ENCODE measurements at places on chromosomes 4 and X.

GRCh38 chrX:16700734-16701133, 11.7 kb downstream of the CTPS2 start:
- no peak for DNase-seq

- no peak for DNase-seq
Measured at GRCh38 chr4:156237231-156237630, 283.6 kb upstream of the CTSO start.

GRCh38 chr4:121818215-121818614, 5.5 kb downstream of the CCNA2 start:
- DNase-seq = no peak

GRCh38 chr4:2390146-2390545, 28.3 kb downstream of the ZFYVE28 start:
- no peak for DNase-seq

Measured in stimulated activated CD8-positive, alpha-beta memory T cell treated with anti-CD3 and anti-CD28 coated beads, Interleukin-2, amount 100 ng/mL, for 1 hour (primary cell).